ENCODE measurements at places on chromosomes 1 and 21. TPM values are rescaled to one million over a fixed set of nuclear protein-coding genes. Genes with fewer than 3 reads are reported as not detected.

Gene KRTAP10-8
- polyA plus RNA-seq = not detected

Gene KRTAP20-2
- polyA plus RNA-seq = not detected

Gene ZNF362
- 32.1 TPM for polyA plus RNA-seq

Gene LCE1E
- not detected for polyA plus RNA-seq

Gene GJB4
- 0.17 TPM for polyA plus RNA-seq

Gene PCSK9
- polyA plus RNA-seq = 5.9 TPM

Gene CYP4A22
- polyA plus RNA-seq = not detected

Gene CADM3
- polyA plus RNA-seq = 1.2 TPM

Gene CLDN17
- polyA plus RNA-seq = not detected
